ENCODE measurements at places on chromosomes 3 and 15.

GRCh38 chr3:47250309-47251060 is 32.1 kb downstream of the KIF9 start:
- no peak for DNase-seq

DNA sequence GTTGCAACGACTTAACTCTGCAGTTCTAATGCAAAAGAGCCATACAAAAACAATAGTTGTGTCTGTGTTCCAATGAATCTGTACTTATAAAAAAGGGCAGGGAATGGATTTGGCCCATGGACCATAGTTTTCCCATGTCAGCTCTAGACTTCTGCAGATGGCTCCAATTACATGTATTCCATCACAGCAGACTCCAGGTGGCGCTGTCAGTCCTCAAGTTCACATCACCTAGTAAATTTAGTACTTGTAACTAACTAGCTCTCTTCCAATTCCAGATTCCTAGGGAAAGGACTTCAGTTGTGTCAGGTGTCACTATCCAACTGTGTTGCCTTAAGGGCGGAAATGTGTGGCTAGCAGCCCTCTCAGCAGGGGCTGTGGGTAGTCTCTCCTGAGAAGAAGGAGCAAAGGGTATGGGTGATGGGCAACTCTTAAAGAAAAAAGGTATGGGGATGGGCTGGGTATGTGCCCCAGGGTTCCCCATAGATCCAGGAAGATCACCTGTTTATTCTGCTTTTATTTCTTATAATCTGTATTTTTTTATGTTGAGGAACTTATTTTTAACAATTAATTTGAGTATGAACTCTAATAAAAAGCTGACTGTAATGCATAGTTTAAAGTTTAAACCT is 36.2 kb downstream of the BBS4 start:
- DNase-seq, result peak; percentile 5

DNA sequence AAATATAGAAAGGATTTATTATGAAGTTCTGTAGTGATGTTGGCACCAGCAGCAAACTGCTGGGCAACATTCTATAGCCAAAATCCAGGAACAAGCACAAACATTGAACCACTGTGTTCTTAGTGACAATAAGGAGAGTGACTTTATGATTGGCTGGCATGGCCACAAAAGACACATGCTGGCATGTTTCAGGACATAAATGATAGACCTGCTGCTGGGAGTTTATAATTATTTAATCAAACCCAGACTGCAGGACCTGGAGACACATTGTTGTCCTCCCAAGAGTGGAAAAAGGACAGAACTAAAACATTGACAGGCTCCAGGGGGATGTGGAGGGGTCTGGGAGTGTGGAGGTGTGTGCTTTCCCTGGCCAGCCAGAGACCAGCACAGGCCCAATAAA is 255.3 kb upstream of the LRTM1 start:
- no peak for DNase-seq

GRCh38 chr15:67585681-67586080 is 43.2 kb downstream of the MAP2K5 start:
- DNase-seq, result no peak

- no peak for DNase-seq
These were observed 11.5 kb upstream of the MAP3K13 start for GRCh38 chr3:185351396-185351795.

DNA sequence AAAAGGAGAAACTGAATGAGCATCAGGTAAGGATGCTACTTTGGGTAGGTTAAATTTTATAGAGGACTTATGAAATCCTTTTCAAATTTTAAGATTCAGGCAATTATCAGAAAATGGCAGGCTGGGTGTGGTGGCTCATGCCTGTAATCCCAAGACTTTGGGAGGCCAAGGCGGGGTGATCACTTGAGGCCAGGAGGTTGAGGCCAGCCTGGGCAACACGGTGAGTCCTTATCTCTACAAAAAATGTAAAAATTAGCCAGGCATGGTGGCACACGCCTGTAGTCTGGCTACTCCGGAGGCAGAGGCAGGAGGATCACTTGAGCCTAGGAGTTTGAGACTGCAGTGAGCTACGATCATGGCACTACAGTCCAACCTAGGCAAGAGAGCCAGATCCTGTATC is 23.1 kb downstream of the DCUN1D1 start:
- no peak for DNase-seq

DNA sequence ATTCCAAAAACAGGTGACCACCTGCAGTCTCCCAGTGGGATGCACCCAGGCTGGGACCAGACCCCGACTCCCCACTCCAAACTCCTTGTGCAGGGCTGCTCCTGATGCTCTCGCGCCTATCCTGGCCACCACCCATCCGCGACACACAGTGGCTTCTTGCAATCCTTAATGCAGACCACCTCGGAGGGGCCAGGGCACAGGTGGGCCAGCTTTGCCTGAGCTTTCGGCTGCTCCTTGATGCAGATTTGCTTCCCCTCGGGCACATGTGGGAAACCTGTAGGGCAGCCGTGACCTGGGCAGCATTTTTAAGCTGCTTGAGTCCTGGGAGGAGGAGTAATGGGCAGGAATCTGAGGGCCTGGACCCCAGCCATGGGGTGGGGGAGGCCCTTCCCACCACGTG is 18.9 kb downstream of the SLC6A11 start:
- DNase-seq, result no peak

DNA sequence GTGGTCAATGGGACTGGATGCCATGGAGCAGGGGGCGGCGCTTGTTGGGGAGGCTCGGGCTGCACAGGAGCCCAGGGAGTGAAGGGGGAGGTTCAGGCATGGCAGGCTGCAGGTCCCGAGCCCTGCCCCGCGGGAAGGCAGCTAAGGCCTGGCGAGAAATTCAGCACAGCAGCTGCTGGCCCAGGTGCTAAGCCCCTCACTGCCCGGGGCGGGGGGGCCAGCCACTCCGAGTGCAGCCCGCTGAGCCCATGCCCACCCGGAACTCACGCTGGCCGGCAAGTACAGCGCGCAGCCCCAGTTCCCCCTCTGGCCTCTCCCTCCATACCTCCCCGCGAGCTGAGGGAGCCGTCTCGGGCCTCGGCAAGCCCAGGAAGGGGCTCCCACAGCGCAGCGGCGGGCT is 11.3 kb downstream of the KLHDC8B start:
- DNase-seq, result no peak

GRCh38 chr3:178060407-178060806 is 475.8 kb upstream of the KCNMB2 start:
- DNase-seq, result no peak

All from stimulated activated CD4-positive, alpha-beta T cell treated with anti-CD3 and anti-CD28 coated beads, Interleukin-1b, Interleukin-23, amount 100 ng/mL, for 1 hour (primary cell).